ENCODE measurements at places on chromosomes 3 and 15.

DNA sequence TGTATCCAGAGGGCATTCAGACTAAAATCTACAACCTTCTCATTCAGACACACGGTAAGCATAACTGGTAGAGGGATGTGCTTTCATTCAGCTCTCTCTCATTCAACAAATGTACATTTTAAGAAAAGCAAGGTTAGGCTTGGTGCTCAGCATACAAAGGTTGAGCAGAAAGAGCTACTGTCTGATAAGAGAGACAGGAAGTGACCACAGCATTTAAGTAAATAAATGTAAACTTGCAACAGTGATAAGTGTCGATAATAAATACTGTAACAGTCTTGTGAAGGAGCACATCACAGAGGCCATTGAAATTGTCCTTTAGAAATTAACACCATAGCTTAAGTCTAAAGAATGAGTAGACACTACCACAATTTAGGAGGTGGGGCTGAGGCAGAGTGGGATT is 3.4 kb downstream of the CD96 start:
- no peak for DNase-seq

DNA sequence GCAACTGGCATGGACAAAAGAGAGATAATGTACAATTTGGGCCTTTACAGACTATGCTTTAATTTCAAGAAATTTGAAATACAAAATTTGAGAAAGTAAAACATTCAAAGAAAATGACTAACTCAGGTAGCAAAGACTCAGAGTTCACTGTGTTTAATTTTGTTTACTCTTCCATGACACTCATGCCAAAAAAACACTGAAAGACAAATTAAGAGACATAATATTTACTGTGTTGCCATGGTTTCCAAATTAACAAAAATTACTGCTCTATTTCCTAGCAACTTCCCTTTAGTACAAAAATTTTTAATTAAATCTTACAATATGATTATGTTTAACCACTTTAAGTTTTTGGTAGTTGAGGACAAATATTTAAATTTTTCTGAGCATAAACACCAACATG is 29.6 kb downstream of the LRRFIP2 start:
- no peak for DNase-seq

- no peak for DNase-seq
Observed at GRCh38 chr15:78047761-78048627, 29.5 kb downstream of the TBC1D2B start.

DNA sequence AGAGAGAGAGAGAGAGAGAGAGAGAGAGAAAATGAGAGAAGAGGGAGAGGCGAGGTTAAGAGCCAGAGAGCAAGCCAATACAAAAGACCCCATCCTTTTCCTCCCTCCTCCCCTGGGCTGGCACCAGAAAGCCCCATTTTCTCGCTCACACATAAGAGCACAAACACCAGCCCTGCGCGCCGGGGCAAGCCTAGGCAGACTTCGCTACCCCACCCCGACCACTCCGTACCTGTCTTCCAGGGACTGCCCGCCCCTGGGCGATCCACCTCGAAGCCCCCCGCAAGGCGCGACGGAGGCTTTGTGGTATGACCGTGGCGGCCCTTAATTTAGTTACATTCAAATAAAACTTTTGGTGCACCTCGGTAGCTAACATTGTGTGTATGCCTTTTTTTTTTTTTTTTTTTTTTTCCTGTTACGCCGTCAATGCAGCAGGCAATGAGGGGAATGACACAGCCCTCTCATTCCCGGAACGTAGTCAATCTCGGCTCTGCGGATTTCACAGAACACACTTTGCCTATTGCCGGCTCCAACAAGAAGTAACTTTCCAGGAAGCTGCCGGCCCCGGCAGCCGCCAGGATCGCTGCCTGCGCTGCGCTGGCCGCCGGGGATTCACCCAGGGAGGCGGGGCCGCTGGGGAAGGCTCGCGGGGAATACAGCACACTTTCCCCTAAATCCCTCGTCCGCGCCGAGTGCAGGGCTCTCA is 7.7 kb downstream of the BCL6 start:
- peak; percentile 39 for DNase-seq

- no peak for DNase-seq
Observed at GRCh38 chr3:62201438-62202035, 171.8 kb downstream of the FEZF2 start.

DNA sequence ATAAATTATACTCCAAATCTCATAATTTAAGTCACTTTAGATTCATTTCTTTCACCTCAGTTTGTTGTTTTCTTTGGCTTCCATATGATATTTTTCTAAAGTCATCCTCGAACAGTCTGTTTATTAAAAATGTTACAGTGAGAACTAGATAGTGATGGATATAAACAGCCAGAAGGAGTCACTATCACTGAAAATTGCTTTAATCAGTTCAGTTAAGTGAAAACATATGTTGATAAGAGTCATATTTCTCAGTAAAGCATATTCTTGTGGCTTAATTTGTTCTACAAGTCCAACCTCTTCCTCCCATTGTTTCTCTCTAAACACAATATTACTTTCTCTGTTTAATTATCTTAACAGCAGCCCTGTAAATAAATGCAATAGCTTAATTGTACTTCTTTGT is 427.5 kb upstream of the ALCAM start:
- no peak for DNase-seq

GRCh38 chr3:185825639-185826481 is 1.0 kb upstream of the IGF2BP2 start:
- no peak for DNase-seq

- DNase-seq = no peak
Observed at GRCh38 chr3:3739330-3740060, 59.7 kb upstream of the LRRN1 start.

DNA sequence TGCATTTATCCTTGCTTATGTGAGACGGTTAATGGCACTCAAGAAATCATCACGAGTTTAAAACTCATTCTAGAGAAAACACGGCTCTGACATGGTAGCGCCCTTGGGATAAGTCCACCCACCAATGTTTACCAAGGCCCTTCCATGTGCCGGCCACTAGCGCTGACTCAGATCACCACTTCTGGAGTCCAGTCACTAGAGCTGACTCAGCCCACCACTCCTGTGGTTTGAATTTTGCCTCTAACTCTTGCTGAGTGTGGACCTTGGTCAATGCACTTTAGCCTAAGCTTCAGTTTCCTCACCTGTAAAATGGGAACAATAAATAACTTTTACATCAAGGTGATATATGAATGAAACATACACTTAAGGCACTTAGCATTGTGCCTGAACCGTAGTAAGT is 358.4 kb upstream of the PROK2 start:
- DNase-seq = no peak

- no peak for DNase-seq
Observed at GRCh38 chr3:38950581-38950980, 101.2 kb downstream of the SCN11A start.

- DNase-seq = no peak
Observed at GRCh38 chr3:54962200-54962599, 34.3 kb upstream of the LRTM1 start.

- DNase-seq = no peak
Observed at GRCh38 chr3:84820906-84821305, 137.9 kb upstream of the CADM2 start.

DNA sequence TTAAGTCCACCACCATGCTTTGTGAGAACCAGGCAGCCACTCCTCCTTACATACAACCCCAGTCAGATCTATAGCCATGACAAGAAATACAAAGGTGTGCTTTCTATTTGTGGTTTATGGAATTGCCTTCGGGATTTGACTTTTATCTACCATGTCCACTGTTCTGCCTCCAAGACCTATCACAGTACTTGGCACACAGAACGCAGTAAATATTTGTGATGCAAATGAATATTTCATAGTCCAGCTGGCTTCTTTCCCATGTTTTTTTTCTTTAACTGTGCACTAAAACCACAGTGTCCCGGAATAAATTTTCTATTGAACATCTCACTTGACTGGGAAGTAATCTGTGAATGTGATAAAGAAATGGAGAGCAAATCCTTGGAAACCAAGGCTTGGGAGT is 314.7 kb downstream of the RORA start:
- DNase-seq = no peak

GRCh38 chr15:45148076-45149059 is 18.6 kb downstream of the DUOX1 start:
- DNase-seq = no peak

DNA sequence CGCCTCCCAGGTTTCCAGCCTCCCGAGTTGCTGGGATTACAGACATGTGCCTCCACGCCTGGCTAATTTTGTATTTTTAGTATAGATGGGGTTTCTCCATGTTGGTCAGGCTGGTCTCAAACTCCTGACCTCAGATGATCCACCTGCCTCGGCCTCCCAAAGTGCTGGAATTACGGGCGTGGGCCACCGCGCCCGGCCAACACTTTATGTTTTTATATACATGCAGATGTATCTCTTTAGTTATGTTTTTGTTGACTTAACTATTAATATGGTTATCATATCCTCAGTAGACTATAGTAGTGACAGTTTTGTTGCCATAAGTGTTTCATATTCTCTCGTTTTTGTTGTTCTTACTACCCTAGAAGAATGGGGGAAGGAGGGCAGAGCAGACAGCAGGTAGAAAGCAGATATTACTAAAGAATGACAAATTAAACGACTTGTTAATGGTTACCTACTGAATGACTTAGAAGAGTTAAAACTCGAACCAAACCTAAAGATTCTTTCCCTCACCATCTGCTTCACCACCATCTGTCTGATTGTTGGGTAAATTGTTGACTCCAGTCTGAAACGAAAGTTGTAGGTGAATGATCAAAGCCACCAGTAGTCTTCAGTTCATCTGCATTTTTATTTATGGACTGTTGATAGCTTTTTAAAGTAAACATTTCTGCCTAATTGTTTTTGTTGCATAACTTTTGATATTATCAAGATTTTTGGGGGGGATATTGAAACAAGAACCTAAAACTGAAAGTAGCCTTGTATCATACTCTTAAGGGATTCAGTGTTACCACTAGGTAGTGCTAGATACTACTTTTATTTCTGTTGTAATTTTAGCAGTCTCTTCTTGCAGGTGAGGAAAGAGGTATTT is 89.3 kb downstream of the RASA2 start:
- no peak for DNase-seq

GRCh38 chr3:29568355-29568754 is 287.5 kb downstream of the RBMS3 start:
- no peak for DNase-seq

DNA sequence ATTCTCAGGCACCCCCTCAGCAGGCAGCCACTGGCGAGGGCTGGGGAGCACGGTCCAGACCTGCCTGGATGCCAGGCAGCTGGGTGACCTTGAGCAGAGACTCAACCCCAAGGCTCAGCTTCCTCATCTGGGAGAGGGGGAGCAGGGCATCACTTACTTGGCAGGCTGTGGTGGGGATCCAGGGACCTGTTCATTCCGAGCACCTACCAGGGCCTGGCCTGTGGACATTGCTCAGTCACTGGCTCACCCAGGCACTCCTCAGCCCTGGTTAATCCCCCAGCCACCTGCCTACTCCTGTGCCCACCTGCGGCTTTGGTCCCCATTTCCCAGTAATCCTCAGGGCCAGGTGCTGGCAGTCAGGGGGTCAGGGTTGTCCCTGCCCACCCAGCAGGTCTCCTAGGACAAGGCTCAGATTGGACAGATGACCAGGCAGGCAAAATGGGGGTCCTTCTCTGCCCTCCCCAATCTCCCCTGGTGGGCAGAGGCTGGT is 9.3 kb upstream of the RPL29 start:
- DNase-seq = no peak

GRCh38 chr3:31880482-31881078 is 100.5 kb downstream of the OSBPL10 start:
- no peak for DNase-seq

- DNase-seq = no peak
Observed at GRCh38 chr3:166445865-166446264, 608.6 kb upstream of the BCHE start.

DNA sequence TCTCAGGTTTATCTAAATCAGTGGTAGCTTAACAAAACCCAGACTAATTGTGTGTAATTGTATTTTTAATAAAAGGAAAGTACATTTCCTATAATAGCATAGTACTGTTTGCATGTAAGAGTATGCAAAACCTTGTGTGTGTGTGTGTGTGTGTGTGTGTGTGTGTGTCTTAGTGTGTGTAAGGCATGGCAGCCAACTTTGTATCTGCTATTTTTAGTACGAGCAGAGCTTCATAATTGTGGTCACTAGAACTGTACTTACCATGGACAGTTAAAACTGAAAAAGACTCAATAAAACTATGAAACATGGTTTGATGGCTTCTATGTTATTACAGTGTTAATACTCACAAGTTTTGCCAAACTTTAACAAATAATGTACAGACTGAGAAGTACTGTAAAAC is 6.2 kb downstream of the P2RY1 start:
- DNase-seq = no peak

All from activated T-helper 1 cell treated with anti-CD3 and anti-CD28 coated beads, Interleukin-2, amount 50 U/mL, for 16 hours (primary cell).